Articular chondrocyte of knee joint (primary cell): ENCODE measurements at places on chromosomes 16 and 17. TPM values are rescaled to one million over a fixed set of nuclear protein-coding genes. Genes with fewer than 3 reads are reported as not detected.

TPPP3 gene
- 0.22 and 0.52 TPM in 2 replicates for total RNA-seq

IGSF6 gene
- not detected in 2 replicates for total RNA-seq

TUBB3 gene
- 90.6 and 121 TPM in 2 replicates for total RNA-seq

ABCC3 gene
- total RNA-seq = 25.2 and 25.9 TPM in 2 replicates

TP53TG3B gene
- not detected in 2 replicates for total RNA-seq

CHD9NB gene
- total RNA-seq = 1.0 and 1.9 TPM in 2 replicates

TBC1D3B gene
- total RNA-seq = 1.0 TPM in 1 of 2 replicates, not detected in the other

TANC2 gene
- 23.3 and 25.8 TPM in 2 replicates for total RNA-seq

RNF222 gene
- total RNA-seq = not detected in 2 replicates

PRR29 gene
- total RNA-seq = 0.32 and 0.39 TPM in 2 replicates

DNAH3 gene
- under 0.01 TPM in 2 replicates for total RNA-seq
